ELF-1 (cell line): ENCODE measurements at places on chromosomes 4 and X.

- no peak for DNase-seq
Measured at GRCh38 chrX:13587786-13588477, 18.5 kb downstream of the EGFL6 start.

GRCh38 chr4:84677093-84677492 is 94.2 kb downstream of the CDS1 start:
- DNase-seq = no peak

- DNase-seq = no peak
Measured at GRCh38 chr4:146959692-146960091, 14.0 kb upstream of the TTC29 start.

GRCh38 chr4:24836661-24837242 is 41.4 kb downstream of the SOD3 start:
- no peak for DNase-seq

DNA sequence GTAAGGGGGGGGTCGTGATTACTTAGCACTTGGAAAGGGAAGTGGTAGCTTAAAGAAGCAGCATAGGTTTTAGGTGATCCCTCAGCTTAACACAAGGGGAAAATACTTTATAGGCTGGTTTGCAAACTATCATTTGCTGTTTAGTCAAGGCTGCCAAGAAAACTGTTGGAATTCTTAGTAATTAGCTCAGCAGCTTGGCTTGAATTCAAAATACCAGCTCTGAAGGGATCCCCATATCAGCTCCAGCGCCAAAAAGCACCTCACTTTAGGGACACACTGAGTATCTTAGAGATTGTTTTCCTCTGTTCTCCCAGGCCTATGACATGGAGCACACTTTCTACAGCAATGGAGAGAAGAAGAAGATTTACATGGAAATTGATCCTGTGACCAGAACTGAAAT is 8.8 kb downstream of the TNMD start:
- no peak for DNase-seq

DNA sequence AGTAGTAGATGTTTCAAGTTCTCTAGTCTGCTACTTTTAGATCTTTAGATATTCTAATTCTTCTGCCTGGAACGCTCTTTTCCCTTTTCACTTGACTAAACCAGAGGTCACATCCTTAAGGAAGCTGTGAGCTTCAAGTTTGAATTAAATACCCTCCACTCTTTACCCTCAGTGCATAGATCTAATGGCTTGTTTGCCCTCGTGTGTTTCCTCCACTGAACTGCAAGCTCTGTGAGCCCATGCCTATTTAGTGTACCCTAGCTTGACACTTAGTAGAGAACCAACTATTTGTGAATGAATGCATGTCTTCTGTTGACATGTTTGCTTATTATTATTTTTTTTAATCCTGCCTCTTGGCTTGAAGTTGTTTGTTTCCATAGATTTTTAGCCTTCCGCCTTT is 138.3 kb downstream of the PDE5A start:
- peak; percentile 37 for DNase-seq

GRCh38 chr4:16686195-16686594 is 212.2 kb downstream of the LDB2 start:
- DNase-seq = no peak

DNA sequence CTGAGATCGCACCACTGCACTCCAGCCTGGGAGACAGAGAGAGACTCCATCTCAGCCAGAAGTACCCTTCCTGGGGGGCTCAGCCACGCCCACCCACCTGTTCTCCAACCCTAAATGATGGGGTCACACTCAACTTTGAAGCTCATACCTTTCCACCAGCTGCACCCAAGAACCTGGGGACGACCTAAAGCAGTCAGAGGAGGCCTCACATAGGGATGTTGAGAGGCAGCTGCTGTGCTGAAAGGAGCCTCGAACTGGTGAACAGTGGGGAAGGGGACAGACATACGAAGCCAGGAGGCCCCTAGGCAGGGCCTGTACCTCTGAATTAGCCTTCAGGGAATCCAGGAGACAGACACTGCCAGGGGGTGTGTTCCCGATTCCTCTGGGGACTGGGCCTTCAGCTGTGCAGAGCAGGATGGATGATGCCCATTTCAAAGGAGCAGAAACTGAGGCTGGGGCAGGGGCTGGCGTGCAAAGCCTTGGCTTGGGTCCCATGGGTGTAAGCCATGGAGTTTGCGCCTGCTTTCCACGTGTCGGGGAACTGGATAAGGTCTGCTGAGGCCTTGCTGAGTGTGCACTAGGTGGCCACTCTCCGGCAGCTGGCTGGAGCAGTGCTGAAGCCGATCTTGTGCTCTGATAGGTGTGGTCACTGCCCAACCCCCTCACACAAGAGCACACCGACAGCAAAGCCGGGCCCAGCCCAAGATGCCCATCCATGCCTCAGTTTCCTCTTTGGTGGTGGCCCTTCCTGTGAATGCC is 130.8 kb downstream of the CPZ start:
- DNase-seq = no peak

DNA sequence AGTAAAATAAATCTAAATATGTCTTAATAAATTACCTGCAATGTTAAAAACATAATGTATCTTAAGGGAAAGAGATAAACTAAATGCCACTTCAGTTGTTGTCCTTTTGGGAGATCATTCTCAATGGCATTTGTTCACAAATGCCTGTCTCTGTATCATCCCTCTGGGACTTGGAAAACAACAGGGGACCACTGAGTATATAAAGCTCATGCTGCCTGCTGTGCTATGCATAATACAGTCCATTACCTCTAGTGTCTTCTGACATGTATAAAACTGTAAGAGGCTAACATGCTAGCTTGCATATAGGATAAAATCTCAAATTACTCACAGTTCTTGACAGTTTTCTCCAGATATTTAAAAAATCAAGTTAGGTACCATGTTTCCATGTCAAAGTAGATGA is 503.9 kb downstream of the PDHA2 start:
- no peak for DNase-seq

GRCh38 chrX:70219938-70220764 is 14.3 kb upstream of the AWAT1 start:
- peak; percentile 34 for DNase-seq

DNA sequence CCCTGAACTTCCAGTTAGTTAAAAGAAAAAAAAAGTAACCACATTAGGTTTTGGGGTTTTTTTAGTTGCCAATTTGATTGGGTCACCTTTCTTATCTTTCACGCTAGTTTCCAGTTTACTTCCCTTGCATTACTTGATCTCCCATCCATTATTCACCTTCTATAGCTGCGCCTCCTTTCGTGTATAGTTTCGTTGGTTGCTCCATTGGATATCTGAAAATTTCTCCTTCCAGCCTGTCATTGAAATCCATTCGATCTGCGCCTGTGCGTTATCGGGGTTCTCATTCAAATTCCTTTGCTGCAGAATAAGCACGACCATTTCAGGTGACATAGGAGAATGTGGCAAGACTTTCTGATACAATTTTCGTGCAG is 764 bp downstream of the TRAPPC11 start:
- DNase-seq = no peak
